ENCODE measurements at places on chromosomes 7 and 10.

DNA sequence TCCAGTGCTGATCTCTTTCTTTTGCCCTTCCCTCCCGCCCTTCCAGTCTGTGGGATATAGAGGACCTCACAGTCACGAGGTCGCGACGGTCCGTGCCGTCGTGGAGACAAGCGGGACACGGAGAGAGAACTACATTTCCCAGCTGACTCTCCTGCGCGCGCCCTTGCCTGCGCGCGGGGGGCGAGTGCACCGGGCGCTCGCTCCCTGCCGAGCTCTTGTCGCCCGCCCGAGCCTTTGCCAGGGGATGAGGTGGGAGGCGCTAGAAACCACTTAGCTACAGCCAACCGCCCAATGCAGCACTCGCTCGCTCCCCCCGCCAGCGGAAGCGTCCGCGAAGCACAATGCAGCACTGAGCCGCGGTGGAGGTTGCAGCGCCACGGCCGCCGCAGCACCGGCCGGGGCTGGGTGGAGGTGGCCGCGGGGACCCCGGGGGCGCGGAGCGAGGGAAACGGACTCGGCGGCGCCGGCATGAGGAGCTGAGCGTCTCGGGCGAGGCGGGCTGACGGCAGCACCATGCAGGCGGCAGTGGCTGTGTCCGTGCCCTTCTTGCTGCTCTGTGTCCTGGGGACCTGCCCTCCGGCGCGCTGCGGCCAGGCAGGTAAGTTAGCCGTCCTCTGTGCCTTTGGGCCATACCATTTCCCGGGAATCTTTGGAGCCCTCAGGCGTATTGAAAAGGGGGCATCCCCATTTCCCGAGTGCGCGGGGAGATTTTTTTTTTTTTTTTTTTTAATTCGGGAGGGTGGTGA is at the start of gene ADAM22:
TSS of gene ADAM22 (plus strand) at position 299 of the 746 bp plus-strand sequence. CDS start at position 514, 215 bp downstream.
- peak; percentile 6 for DNase-seq

- DNase-seq: no peak
Observed at GRCh38 chr7:100130608-100131453, 4.1 kb downstream of the MBLAC1 start.

DNA sequence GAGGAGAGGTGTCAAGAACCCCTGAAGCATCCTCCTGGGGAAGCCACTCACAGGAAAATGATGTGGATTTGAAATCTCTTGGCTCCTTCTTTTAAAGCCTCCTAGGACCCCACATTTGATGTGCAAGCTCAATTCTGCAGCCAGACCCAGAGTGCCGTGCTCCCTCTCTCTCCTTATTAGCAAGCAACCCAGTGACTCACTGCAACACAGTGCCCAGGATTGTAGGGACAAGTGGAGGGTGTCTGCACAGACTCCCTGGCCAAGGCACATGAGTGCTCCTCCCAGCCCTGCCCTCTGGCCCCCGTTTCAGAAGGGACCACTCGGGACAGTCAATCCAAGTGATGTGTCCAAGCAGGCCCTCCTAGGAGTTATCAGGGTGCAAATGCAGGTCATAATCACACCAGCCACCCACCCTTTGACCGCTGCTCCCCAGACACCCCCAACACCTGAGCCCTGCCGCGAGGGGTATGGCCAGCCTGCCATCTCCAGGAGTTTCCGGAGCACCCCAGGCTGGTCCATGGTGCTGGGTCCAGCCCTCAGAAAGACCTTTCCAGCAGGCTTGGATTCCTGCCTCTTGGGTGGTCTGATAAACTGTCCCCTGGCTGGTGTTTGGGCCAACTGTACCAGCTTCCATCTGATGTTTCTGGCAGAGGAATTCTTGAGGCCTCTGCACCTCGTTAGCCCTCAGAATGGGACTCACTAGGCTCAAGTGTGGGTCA is 54.5 kb upstream of the CXCL12 start:
- DNase-seq: no peak

GRCh38 chr10:71805776-71806703 is 32.7 kb upstream of the VSIR start:
- DNase-seq: no peak

- DNase-seq: no peak
Observed at GRCh38 chr10:67385566-67385965, 310.4 kb downstream of the CTNNA3 start.

GRCh38 chr10:112461029-112461887 is 14.2 kb downstream of the VTI1A start:
- peak; percentile 24 for DNase-seq

GRCh38 chr10:4652111-4653010 is 173.6 kb upstream of the AKR1E2 start:
- DNase-seq: no peak

DNA sequence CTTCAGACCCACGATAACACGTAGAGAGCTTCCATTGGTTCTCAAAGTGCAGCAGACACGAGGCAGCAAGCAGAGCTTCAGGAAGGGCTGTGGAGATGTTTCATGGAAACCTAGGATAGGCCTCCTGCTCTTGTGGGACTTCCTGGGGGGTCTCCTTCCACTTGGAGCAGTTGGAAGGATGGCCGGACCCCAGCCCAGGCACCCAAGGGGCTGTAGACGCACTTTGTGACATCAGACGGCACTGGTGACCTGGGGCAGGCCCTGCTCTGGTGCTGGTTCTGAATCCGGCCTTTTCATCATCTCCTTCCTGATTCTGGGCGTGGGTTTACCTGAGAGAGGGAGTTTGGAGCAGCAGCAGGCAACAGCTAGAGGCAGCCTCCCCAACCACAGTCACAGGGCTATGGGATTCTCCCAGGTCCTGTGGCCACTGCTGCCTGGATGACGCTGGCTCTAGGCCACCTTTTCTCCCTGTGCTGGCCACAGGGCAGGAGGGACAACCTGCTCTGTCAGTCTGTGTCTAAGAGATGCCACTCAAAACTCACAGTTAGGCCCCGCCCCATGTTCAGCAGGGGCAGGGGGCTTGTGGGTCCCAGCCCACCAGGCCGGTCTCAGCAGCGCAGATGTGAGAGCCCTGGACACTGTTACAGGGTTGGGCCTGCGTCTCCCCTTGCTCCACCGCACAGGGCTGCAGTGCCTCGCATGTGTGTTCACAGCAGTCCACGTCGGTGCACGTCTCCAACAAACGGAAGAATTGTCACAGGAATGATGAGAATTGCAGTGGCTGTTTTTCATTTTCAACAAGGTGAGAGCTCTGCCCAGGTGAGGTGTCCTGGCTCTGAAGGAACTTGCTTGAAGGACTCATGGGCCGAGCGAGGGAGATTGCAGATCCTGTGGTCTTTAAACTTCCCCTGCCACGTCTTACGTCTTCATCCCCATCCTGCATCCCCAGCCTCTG is 569.3 kb downstream of the TCERG1L start:
- DNase-seq: no peak

All from AG04450 (cell line).